T47D (cell line): ENCODE measurements at places on chromosomes 4 and X.

- DNase-seq = no peak
Observed at GRCh38 chr4:184280591-184281071, 63.0 kb upstream of the ENPP6 start.

DNA sequence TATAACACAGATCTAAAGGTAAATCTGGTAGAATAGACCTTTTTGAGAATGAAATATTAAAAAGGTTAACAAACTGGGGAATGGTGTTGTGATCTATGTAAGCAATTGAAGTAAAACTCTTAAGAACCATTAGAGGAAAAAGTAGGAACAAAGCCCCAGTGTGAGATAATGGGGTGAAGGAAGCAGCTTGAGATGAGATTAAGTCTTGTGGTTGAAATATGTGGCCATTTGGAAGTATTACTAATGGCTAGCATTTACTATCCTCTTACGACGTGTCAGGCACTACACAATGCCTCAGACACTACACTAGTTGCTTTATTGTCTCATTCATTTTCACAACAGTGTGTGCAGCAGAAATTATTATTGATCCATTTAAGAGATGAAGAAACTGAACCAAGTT, 25.9 kb upstream of the NDNF start:
- DNase-seq = no peak

- DNase-seq = no peak
Observed at GRCh38 chr4:124151031-124151430, 561.5 kb downstream of the ANKRD50 start.

DNA sequence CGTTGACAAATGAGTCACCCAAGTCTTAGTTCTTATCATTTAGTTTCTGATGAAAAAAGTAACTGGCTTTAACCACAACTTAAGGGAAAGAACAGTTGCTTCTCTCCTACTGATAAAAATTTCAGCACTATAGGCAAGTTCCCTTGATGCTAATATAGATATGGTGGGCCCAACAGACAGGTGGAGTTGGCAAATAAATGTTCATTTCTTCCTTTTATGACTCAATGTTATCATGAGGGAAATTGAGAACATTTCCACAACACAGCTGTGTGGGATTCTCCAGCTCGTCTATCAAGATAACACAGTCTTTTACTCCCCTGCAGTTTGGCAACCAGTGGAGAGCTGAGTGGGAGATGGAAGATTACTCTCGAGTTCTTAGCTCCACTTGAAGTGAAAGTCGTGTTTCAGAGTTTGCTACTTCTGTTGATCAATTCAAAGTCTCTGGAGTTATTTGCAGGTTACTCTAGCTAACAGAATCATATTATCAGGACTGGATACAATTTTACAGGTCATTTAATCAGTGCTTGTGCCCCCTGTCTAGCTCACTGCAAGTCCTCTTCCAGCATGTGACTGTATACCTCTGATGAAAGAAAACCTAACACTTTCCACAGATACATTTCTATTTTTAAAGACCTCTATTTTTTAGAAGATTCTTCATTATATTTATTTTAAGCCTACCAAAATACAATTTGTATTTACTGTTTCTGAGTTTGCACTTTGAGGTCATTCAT, 270.6 kb upstream of the GK2 start:
- DNase-seq = no peak
